Fibroblast of mammary gland (primary cell): ENCODE measurements at places on chromosomes 1 and 21.
A peak's percentile ranks its signal among the peaks of the same experiment; 100 is the strongest.

- no peak for DNase-seq
Observed at GRCh38 chr1:86430376-86430775, 6.4 kb downstream of the CLCA2 start.

GRCh38 chr1:239909898-239910297, 181.8 kb upstream of the FMN2 start:
- peak; percentile 91 for DNase-seq

DNA sequence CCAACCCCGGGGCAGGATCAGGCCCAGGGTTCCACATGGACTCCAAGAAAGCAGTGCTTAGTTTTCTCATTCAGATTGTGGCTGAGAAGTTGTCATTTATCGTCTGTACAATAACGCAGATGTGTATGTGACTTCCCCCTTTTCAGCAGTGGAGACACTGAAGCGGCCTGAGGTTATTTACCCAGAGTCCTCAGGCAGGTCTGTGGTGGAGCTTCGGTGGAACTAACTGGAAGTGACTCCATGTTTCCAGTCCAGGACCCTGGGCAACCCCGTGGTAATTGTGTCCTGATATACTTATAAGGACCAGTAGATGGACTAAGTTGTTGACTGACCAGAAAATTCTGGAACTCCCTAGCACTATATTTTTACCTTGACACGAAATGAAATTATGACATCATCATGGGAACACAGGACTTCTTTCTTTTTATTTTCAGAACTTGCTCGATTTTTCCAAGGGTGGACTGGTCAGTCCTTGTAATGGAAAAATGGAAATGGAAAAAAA, 1.0 kb upstream of the IER5 start:
- peak; percentile 26 for DNase-seq

GRCh38 chr1:174744886-174745285, 254.9 kb upstream of the CACYBP start:
- DNase-seq, result peak; percentile 73

- DNase-seq, result no peak
Observed at GRCh38 chr21:42031816-42032215, 21.7 kb upstream of the ZBTB21 start.

GRCh38 chr21:38817371-38818324, 11.9 kb downstream of the ETS2 start:
- peak; percentile 85 for DNase-seq

- peak; percentile 75 for DNase-seq
Observed at GRCh38 chr1:192573499-192573898, 2.1 kb upstream of the RGS1 start.
